Right lobe of liver (tissue), 6 donors: ENCODE measurements at places on chromosomes 5 and 9.

DNA sequence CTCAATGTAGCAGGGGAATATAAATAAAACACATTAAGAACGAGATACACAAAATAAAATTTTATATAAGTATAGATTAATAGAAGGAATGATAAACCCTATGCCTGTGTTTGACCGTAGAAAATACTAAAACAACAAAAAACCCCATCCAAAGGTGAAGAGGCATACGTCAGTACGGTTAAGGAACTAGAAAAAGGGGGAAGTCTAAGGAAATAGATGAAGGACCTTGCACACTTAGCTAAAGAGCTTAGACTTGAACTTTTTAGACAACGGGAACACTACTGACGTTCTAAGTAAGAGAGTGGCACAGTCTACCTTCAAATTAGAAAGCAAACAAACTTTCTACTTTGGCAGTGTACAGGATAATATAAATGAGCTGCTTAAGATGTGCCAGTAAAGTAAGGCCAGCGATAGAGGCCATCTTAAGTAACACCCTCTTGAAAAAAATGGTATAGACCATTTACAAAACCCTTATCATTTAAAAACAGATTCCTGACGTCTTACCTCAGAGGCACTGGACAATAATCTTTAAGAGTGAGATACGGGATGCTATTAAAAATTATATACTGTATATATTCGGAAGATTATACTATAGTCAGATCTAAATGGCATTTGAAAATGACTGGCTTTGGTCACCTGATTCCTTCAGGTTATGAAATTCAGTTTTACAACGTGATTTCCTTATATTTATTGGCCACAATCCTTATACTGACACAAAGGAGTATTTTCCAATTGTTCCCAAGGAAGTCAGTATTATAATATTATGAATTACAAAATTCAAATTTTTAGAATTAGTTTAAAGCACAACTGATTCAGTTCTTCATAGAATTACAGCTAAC lies 8.5 kb downstream of the PANK3 start:
- no peak for DNase-seq

DNA sequence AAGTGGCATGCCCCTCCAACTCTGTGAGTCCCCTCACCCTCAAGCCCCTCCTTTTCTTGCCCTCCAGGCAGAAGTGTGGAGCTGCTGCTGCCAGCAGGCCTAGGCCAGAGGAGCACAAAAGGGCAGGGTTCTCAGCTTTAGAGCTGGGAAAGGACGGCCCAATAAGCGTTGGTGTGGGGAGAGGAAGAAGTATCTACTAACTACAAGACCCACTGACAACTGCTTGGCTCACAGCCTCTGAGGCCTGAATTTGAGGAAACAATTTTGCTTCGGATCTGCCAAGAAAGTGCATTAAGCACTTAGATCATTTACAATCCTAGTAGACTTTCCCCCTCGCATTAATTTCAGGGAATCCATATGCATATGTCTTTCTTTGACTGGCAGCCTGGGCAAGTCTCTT lies 179.4 kb downstream of the SNX18 start:
- DNase-seq: no peak

- DNase-seq: no peak
These were observed 11.2 kb upstream of the TPM2 start for GRCh38 chr9:35700942-35701341.

- DNase-seq: no peak
These were observed 255.3 kb upstream of the KLF4 start for GRCh38 chr9:107744873-107745272.

GRCh38 chr5:127959152-127959764 lies 124.3 kb upstream of the SLC12A2 start:
- DNase-seq: peak; percentile 49
